CD4-positive, alpha-beta T cell treated with Interleukin-17A for 4 hours (primary cell): ENCODE measurements at places on chromosomes 1 and 21.
A peak's percentile ranks its signal among the peaks of the same experiment; 100 is the strongest.

DNA sequence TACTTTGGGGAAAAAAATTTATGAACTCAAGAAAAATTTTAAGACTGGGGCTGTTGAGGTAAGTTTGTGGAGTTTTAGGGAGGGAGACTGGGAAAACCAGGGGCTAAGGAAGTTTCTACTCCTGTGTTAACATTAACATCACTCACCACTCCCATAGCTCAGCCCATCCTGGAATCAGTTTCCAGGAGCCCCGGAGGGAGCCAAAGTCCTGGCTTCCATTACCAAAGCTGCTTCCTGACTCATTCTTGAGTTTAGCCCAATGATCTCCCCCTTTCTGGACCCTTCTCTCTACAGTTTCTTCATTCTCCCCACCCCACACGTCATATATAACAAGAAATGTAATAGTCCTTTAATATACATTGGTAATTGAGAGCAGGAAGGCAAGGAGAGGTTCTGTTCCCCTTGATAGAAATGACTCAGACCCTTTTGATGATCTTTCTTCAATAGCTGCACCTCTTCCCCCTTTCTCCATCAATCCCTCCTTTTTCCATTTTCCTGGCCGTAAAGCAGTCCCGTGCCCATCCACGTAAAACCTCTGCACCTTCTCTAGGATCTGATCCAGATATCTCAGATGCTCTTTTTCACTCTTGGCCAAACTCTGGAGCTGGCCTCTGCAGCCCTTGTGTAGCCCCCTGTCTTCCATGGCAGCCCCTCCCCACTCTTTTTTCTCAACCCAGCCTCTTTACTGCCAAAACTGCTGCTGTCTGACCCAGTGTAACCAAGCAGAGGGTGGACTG lies 4.6 kb upstream of the PIAS3 start:
- DNase-seq: no peak

DNA sequence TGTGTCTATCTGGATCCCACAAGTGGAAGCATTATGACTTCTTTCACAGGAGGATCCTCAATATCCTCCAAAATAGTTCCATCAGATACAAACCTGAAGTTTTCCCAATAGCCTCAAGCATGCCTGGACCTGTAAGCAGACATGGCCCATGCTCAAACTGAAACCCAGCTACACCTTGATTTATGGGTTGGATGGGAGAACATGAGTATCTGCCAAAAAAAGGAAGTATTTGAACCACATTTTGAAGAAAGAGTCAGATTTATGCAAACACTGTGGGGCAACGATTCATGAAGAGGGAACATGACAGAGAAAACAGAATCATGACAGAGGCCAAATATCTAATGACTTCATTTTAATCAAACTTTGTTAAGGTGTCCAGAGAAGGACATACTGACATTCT lies 351.0 kb upstream of the NFIA start:
- no peak for DNase-seq

GRCh38 chr21:23522751-23523150 lies 2084.5 kb downstream of the MRPL39 start:
- DNase-seq: no peak

DNA sequence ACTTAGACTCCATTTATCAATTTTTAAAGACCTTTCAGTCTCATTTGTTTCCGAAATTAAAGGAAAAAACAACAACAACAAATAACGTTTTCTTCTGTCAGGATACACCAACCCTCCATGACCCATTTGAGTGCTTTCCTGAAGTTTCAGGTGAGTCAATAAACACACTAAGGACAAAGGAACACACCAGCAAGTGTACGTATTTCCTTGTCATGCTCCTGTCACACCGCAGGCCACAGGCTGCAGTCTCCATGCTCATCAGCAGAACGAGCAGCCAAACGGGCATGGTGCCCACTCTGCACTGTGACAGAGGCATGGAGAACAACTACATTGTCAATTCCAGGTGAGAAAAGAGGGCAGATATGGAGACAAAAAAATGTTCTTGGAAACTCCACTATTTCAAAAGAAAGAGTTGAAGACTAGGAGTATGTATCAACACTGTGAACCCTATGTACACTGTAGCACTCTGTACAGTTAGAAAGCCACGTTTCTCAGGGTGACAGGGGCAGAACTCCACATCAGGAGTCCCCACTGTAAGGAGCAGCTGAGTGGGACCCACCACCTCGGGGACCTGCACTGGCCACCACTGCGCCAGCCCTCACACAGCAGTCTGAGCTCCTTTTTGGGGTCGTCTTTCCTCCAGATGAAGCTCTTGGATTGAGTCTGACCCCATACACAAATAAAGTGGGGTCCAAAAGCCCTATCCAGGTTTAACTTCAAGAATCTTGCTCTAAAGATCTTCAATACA lies 2.6 kb downstream of the PTTG1IP start:
- peak; percentile 56 for DNase-seq

- no peak for DNase-seq
Observed at GRCh38 chr1:114369930-114370329, 141.1 kb downstream of the TRIM33 start.
